Fibroblast of the aortic adventitia (primary cell): ENCODE measurements at places on chromosomes 11 and 22. TPM values are rescaled to one million over a fixed set of nuclear protein-coding genes. Genes with fewer than 3 reads are reported as not detected.

OR8D1 gene
- total RNA-seq, result not detected in 2 replicates

GGTLC2 gene
- not detected in 2 replicates for total RNA-seq

SAA4 gene
- 0.27 TPM in 1 of 2 replicates, not detected in the other for total RNA-seq

MRPL40 gene
- 22.6 and 41.8 TPM in 2 replicates for total RNA-seq

ACTN3 gene
- total RNA-seq, result not detected in 2 replicates

KRTAP5-7 gene
- total RNA-seq, result 0.09 and 0.33 TPM in 2 replicates

XKR3 gene
- 0.09 TPM in 1 of 2 replicates, not detected in the other for total RNA-seq

KRTAP5-2 gene
- not detected in 2 replicates for total RNA-seq

GLB1L2 gene
- not detected in 2 replicates for total RNA-seq

TSGA10IP gene
- not detected in 2 replicates for total RNA-seq

HPX gene
- 1.2 TPM in 1 of 2 replicates, not detected in the other for total RNA-seq

SLC25A18 gene
- total RNA-seq, result 0.16 TPM in 1 of 2 replicates, not detected in the other

CARD18 gene
- not detected in 2 replicates for total RNA-seq

C11orf21 gene
- not detected in 2 replicates for total RNA-seq

IL10RA gene
- total RNA-seq, result not detected in 2 replicates

USH1C gene
- not detected in 2 replicates for total RNA-seq

DBX1 gene
- total RNA-seq, result not detected in 2 replicates

CLCF1 gene
- 1.5 and 9.4 TPM in 2 replicates for total RNA-seq

TMEM45B gene
- total RNA-seq, result not detected in 2 replicates

ACER3 gene
- total RNA-seq, result 5.3 and 15.3 TPM in 2 replicates

HORMAD2 gene
- total RNA-seq, result not detected in 2 replicates

DCDC1 gene
- total RNA-seq, result 0.18 and 3.2 TPM in 2 replicates

UBQLN3 gene
- total RNA-seq, result 0.09 TPM in 1 of 2 replicates, not detected in the other

CARS1 gene
- total RNA-seq, result 51.6 and 95.8 TPM in 2 replicates

CD6 gene
- not detected in 2 replicates for total RNA-seq

MYEOV gene
- 7.0 TPM in 1 of 2 replicates, not detected in the other for total RNA-seq

TMPRSS5 gene
- total RNA-seq, result 0.09 TPM in 1 of 2 replicates, not detected in the other
